ENCODE measurements at places on chromosomes 6 and 20. TPM values are rescaled to one million over a fixed set of nuclear protein-coding genes. Genes with fewer than 3 reads are reported as not detected.
A peak's percentile ranks its signal among the peaks of the same experiment; 100 is the strongest.

The MTCH1 gene
- total RNA-seq: 208 TPM

The C20orf144 gene
- 0.17 TPM for total RNA-seq

The CD83 gene
- 1.0 TPM for total RNA-seq

The SLC22A7 gene
- not detected for total RNA-seq

The MYLK4 gene
- 0.99 TPM for total RNA-seq

The MYO6 gene
- total RNA-seq: 32.5 TPM

The RPN2 gene
- total RNA-seq: 194 TPM

The SSR1 gene
- total RNA-seq: 236 TPM

The FNDC11 gene
- total RNA-seq: 0.25 TPM

The B3GALT4 gene
- total RNA-seq: 9.2 TPM

The CST5 gene
- not detected for total RNA-seq

The LPA gene
- not detected for total RNA-seq

The PSORS1C2 gene
- total RNA-seq: not detected

GRCh38 chr20:38200646-38201045, 35.6 kb upstream of the TGM2 start:
- DNase-seq: peak; percentile 36

- no peak for DNase-seq
Measured at GRCh38 chr20:41111578-41111951, 25.8 kb upstream of the PLCG1 start.

- no peak for DNase-seq
Measured at GRCh38 chr20:33506576-33506975, 16.7 kb downstream of the CBFA2T2 start.

DNA sequence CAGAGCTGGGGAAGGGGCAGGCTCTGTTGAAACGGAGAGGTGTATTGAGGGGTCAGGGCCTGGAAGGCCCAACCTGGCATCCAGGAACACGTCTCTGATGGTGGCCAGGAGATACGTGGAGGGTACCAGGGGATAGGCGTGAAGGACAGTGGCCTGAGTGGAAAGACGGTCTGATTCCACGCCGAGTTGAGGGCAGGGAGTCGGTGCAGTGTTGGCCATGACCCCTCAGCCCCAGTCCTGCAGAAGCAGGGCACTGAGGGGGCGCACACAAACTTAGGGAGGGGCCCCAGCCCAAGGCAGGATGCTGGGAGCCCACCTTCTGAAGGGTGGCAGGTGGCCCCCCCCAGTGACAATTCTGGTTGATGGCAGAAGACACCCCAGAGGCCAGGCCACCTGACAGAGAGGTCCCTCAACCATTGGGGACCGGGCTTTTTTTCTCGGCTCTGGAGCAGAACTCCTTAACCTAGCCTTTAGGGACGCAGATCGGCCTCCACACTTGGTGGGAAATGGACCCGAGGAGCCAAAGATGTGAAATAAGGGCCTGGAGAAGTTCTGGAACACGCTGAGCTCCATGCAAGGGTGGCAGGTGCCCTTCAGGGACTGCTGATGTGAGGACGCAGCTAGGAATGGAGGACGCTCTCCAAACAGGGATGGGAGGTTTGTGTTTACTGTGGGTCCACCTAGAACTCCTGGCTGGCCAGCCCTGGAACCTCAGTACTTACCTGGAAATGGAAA, 91.0 kb downstream of the TMEM242 start:
- no peak for DNase-seq

- no peak for DNase-seq
Measured at GRCh38 chr20:56516631-56517030, 7.9 kb upstream of the FAM209A start.

GRCh38 chr20:8414586-8415274, 282.7 kb downstream of the PLCB1 start:
- DNase-seq: no peak

DNA sequence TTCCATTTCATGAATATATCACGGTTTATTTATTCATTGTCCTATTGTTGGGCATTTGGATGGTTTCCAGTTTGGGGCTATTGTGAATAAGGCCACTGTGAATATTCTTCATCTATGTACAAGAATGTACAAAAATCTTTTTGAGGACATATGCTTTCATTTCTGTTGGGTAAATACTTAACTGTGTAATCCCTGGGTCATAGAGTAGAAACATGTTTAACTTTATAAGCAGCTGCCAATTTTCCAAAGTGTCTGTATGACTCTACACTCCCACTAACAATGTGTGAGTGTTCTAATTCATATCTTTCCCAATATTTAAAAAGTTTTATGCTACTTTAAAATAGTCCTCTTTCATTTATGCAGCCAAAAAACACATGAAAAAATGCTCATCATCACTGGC, 98.6 kb downstream of the UST start:
- DNase-seq: no peak

DNA sequence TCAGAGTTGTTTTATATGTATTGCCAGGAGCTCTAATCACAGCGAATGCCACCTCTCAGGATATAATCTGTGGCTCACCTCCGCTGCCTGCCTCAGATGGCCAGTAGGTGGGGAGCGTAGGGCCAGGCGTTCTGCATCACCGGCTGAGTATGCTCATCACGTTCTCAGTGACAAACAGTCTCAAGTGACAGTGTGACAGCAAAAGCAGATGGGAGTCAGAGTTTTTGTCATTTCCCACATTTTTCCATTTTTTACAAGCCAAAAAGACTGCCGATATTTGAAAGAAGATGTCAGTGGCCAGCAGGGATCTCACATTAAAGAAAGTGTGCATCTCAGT, 208.7 kb downstream of the ALDH8A1 start:
- no peak for DNase-seq

DNA sequence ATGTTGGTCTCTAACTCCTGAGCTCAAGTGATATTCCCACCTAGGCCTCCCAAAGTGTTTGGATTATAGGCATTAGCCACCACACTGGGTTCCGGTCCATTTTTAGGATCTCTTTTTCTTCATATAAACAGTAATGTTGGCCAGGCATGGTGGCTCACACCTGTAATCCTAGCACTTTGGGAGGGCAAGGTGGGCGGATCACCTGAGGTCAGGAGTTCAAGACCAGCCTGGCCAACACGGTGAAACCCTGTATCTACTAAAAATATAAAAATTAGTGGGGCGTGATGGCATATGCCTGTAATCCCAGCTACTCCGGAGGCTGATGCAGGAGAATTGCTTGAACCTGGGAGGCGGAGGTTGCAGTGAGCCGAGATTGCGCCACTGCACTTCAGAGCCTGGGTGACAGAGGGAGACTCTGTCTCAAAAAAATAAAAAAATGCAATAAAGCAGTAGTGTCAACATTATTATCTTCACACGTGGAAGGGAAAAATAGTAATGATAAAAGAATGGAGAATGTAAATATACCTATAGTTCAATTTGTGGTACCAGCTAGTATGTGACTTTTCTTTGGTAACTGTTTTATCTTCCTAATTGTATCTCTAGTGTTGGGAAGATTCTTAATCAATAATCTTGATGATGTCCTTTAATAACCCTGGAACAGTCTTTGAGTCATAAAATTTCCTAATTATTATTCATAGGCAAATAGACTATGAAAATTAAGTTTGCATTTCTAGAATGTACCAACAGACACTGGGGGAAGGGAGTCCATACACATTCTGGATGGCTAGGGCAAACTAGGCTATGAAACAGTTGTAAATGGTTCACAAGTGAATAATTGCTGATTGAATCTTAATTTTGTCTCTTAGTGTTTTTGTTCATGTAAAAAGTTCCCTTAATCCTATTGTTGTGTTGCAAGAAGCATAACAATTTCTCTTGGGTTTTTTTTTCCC, 3.6 kb downstream of the PARD6B start:
- DNase-seq: no peak

DNA sequence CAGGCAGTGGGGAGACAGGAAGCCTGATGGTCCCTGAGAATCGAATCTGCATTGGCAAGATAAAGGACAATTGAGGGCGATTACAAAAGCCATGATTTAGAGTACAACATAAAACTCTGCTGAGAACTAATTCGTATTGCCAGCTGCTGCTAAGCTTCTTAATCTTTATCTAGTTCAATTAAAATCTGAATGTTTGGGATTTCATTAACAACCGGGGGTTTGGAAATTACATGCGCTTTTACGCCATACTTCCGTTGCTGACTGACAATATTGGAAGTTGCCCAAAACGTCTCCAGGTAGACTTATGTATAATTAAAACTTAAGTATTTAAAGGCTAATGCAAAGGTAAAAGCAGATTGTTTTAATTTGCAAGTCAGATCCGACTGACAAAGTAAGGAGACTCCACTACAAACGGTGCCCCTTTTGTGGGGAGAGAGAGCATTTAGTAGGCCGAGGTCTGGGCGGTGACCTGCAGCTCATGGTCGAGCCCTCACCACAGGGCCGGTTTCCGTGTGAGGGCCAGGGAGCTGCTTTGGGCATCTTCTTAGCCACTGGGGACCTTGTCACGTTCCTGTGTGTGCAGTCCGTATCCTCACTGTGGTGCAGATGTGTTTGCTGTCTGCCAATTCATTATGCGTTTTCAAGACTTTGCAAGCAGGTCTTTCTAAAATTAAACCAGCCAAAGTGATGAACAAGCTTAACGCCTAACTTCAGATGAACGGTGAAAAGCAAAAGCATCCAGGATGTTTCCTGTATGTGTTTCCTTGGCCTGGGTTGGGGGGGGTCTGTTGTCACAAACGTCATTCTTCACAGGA, 49.9 kb downstream of the CDH4 start:
- DNase-seq: no peak

- no peak for DNase-seq
Measured at GRCh38 chr6:37799263-37799644, 20.3 kb upstream of the ZFAND3 start.

- no peak for DNase-seq
Measured at GRCh38 chr6:57247603-57248002, 25.5 kb upstream of the RAB23 start.

DNA sequence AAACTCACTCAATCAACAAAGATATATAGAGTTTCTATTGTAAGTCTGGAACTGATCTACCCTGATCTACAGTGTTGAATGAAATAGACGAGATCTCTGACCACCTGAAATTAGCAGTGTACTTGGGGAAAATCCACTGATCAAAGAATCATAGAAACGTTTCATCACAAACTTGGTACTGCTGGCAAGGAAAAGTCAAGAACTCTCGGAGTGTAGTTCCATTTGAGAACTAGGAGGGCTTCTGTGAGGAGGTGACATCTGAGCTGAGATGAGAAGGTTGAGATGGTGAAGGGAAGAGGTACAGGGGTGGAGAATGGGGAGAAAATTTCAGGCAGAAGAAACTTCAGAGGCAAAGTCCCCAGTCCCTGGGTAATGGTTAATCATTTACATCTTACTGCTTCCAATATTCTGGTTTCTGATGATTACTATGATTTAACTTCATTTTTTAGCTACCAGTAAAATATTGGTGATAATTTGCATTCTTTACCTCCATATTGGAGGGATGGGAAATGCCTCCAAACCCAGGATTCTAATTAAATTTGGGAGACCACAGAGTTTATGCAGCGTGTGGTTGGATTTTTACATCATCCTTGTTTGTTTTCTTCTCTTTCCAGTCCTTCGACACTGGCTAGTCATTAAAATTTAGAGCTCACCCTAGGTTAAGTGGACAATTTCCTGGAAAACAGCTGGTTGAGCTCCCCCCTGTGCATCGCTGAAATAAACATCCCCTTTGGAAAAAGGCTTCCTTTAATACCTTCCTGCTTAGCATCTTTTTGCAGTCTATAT, 191.9 kb downstream of the BCAS1 start:
- DNase-seq: no peak

DNA sequence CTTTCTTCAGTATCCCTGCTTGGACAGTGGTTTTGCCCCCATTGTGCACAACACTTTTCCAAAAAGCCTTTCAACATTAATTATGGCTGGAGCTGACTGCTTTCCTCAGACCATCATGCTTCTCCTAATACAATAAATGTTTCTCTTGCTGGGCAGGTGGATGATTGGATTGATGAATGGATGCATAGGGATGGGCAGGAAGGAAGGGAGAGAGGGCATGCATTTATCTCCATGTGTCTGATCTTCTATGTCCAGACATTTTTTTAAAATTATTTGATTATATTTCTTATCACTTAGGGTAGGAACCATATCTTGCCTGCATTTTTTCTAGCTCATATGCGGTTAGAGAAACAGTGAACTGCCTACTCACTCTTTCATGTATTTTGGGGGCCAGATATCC, 218.5 kb downstream of the PRL start:
- DNase-seq: no peak

Data from chondrocyte (in vitro differentiated cells).